ENCODE measurements at places on chromosomes 11 and 22. TPM values are rescaled to one million over a fixed set of nuclear protein-coding genes. Genes with fewer than 3 reads are reported as not detected.

GRCh38 chr22:23079814-23080521, 9.6 kb downstream of the GNAZ start:
- H3K4me1 ChIP-seq, result no peaks in the 10 kb centered on the region
- no peaks in the 10 kb centered on the region for H3K36me3 ChIP-seq
- DNase-seq, result no peak
- no peaks in the 10 kb centered on the region for H3K27me3 ChIP-seq
- no peak overlapping the region for H3K4me3 ChIP-seq

GRCh38 chr22:31871480-31871879, 72.9 kb upstream of the YWHAH start:
- H3K4me1 ChIP-seq, result no peaks in the 10 kb centered on the region
- no peaks in the 10 kb centered on the region for H3K27me3 ChIP-seq
- no peak overlapping the region for H3K4me3 ChIP-seq
- H3K36me3 ChIP-seq, result no peaks in the 10 kb centered on the region
- no peak for DNase-seq
- no peak overlapping the region for H3K27ac ChIP-seq

DNA sequence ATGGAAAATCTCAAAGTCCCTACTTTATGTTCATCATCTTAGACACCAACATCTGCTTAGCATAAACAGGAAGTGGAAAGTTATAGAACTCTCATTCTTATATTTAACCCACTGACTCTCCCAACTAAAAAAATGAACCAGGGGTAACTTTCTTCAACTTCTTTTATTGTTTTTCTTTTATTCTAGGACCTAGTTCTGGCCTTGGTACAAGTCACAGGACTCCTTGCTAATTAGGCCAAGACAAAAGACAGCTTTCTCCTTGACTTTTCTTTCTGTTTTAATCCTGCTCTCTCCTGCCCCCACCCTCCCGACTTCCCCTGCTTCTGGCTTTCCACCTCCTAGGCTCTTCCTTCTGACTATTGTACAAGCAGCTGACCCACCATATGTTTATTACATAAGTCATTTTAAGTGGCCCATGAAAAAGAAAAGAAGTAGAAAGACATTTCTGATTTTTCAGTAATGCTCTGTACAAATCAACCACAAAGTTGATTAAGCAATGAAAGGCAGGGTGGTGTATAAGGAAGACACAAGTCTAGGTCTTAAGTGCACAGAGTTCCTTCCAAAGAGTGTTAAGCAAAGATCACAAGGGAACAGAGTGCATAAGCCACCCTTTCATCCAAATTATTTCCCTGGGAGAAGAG, 18.3 kb downstream of the JAML start:
- peak overlapping the region; percentile 86 for H3K27ac ChIP-seq
- H3K4me1 ChIP-seq, result peaks cover 56% of the 10 kb centered on the region
- DNase-seq, result no peak
- H3K36me3 ChIP-seq, result no peaks in the 10 kb centered on the region
- no peaks in the 10 kb centered on the region for H3K27me3 ChIP-seq

- peak; percentile 81 for DNase-seq
- peak within 1 kb of the TSS; percentile 37 for H3K4me3 ChIP-seq
- no peaks in the 10 kb centered on the region for H3K27me3 ChIP-seq
- H3K36me3 ChIP-seq, result no peaks in the 10 kb centered on the region
- H3K4me1 ChIP-seq, result no peaks in the 10 kb centered on the region
- peak within 1 kb of the TSS; percentile 76 for H3K27ac ChIP-seq
Observed at GRCh38 chr11:88174709-88175568, at the start of gene RAB38. RAB38 (minus strand) TSS chr11:88175443; CDS start chr11:88175384, 59 bp downstream.

- H3K4me1 ChIP-seq, result no peaks in the 10 kb centered on the region
- DNase-seq, result no peak
- no peaks in the 10 kb centered on the region for H3K36me3 ChIP-seq
Observed at GRCh38 chr11:82927264-82927880, 25.8 kb downstream of the DDIAS start.

GRCh38 chr11:65430406-65431217, 8.0 kb downstream of the NEAT1 start:
- peak overlapping the region; percentile 77 for H3K27ac ChIP-seq
- H3K36me3 ChIP-seq, result peaks cover 64% of the 10 kb centered on the region
- H3K4me1 ChIP-seq, result peaks cover 42% of the 10 kb centered on the region
- peak; percentile 21 for DNase-seq
- H3K4me3 ChIP-seq, result peak overlapping the region; percentile 80

- no peaks in the 10 kb centered on the region for H3K27me3 ChIP-seq
- no peak overlapping the region for H3K4me3 ChIP-seq
- no peak overlapping the region for H3K27ac ChIP-seq
- H3K4me1 ChIP-seq, result no peaks in the 10 kb centered on the region
- no peaks in the 10 kb centered on the region for H3K36me3 ChIP-seq
- DNase-seq, result peak; percentile 43
Observed at GRCh38 chr11:2797741-2798361, 87.7 kb downstream of the CDKN1C start.

DNA sequence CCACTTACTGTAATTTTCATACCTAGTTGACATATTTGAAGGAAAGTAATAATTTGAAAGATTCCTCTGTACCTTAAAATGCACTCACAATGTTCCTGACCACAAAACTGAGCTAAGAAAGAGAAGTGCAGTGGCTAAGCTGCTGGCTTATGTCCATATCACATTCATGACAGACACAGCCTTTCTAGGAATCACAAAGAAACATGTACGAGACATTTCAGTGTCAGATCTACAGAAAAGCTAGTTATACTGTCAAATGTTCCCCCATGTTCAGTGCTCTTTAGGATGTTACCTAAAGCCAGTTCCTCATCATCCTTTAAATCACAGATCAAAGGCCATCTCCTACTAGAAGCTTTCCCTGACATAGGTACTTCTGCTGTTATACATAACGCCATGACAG, 142.2 kb upstream of the C11orf58 start:
- H3K4me3 ChIP-seq, result no peak overlapping the region
- peaks cover 19% of the 10 kb centered on the region for H3K27me3 ChIP-seq
- H3K36me3 ChIP-seq, result no peaks in the 10 kb centered on the region
- no peak overlapping the region for H3K27ac ChIP-seq
- no peak for DNase-seq

DNA sequence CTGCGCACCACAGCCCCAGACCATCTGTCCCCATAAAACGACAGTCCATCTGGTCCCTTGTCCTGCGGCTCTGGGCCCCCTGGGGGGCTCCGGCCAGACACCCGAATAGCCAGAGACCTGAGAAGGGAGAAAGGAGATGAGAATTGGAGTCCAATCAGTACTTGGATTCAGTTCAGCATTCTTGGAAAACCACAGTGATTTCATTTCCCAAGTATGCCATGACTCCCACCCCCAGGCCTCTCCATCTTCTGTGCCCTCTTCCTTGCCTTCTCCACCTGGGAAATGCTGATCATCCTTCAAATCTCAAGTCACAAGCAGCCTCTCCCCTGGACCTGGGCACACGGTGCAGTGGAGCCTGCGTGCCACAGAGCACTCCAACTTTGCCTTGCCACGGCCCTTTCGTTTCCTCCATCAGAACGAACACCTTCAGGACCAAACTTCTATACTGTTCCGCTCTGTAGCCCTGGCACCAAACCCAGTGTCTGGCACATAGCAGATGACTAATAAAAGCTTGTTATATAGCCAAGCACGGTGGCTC, 10.9 kb upstream of the MFNG start:
- peaks cover 27% of the 10 kb centered on the region for H3K4me1 ChIP-seq
- DNase-seq, result no peak
- H3K27me3 ChIP-seq, result no peaks in the 10 kb centered on the region
- H3K27ac ChIP-seq, result no peak overlapping the region
- H3K4me3 ChIP-seq, result no peak overlapping the region

DNA sequence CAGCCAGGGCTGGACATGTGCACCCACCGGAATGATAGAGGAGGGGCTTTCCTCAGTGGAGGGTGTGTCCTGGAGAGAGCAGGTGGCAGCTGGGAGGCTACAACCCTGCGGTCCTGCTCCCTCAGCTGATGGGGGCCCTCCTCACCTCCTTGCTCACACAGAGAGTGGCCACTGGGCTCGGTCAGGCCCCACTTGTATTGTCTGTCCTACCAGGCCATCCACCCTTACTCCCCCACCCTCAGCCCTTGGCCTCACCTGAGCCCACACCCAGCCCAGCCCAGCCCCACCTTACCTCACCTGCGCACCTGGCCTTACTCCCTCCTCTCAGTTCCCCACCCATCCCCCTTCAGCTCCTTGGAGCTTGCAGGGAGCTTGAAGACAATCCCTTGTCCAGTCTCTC, 3.1 kb downstream of the TRPM5 start:
- no peaks in the 10 kb centered on the region for H3K36me3 ChIP-seq
- DNase-seq, result peak; percentile 27

- H3K36me3 ChIP-seq, result no peaks in the 10 kb centered on the region
- peaks cover 22% of the 10 kb centered on the region for H3K4me1 ChIP-seq
- H3K4me3 ChIP-seq, result no peak overlapping the region
- H3K27ac ChIP-seq, result no peak overlapping the region
- no peaks in the 10 kb centered on the region for H3K27me3 ChIP-seq
- DNase-seq, result no peak
Observed at GRCh38 chr11:111230122-111230465, 15.4 kb upstream of the POU2AF2 start.

GRCh38 chr11:96043291-96043690, 119.4 kb upstream of the MTMR2 start:
- no peak for DNase-seq
- H3K27me3 ChIP-seq, result no peaks in the 10 kb centered on the region
- H3K4me1 ChIP-seq, result peaks cover 15% of the 10 kb centered on the region
- no peaks in the 10 kb centered on the region for H3K36me3 ChIP-seq

GRCh38 chr11:119714189-119714588, 14.8 kb downstream of the NECTIN1 start:
- H3K4me1 ChIP-seq, result no peaks in the 10 kb centered on the region
- DNase-seq, result no peak
- H3K27me3 ChIP-seq, result no peaks in the 10 kb centered on the region
- no peak overlapping the region for H3K4me3 ChIP-seq

- no peak overlapping the region for H3K27ac ChIP-seq
- H3K27me3 ChIP-seq, result no peaks in the 10 kb centered on the region
- no peak overlapping the region for H3K4me3 ChIP-seq
- no peaks in the 10 kb centered on the region for H3K4me1 ChIP-seq
- no peaks in the 10 kb centered on the region for H3K36me3 ChIP-seq
Observed at GRCh38 chr11:130718120-130718519, 198.2 kb downstream of the SNX19 start.

DNA sequence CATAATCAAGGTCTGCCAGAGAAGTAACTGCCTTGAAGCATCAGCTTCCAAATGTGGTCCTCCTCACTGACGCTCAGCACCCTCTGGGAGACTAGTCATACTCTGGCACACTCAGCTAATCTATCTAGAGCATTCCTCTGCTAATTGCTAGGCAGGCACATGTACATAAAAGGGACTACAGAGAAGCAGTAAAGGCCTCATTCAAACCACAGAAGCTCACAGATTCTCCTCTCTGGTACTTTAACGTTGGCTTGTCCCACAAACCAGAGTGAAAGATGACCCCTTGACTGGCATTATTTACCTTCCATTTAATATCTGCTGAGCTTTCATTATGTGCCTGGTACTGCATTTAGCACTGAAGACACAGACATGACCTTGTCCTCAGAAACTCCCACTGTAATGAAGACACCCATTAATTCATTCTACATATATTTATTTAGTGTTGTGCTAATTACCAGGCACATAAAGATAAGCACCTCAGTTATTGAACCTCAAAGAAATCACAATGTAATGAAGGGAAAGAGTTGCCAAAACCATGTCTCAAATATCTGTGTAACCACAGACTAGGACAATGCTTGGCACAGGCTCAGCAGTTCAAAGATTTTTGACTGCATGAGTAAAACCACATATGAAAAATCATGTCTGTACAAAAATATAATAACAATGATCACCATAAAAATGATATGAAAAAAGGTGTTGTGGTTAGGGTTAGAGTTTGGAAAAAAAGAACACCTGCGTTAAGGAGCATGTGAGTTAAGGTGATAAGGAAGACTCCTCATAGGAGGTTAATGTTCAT, 550.4 kb downstream of the DLG2 start:
- no peak for DNase-seq
- H3K27me3 ChIP-seq, result no peaks in the 10 kb centered on the region
- H3K36me3 ChIP-seq, result no peaks in the 10 kb centered on the region
- no peak overlapping the region for H3K4me3 ChIP-seq
- H3K4me1 ChIP-seq, result no peaks in the 10 kb centered on the region
- H3K27ac ChIP-seq, result no peak overlapping the region

DNA sequence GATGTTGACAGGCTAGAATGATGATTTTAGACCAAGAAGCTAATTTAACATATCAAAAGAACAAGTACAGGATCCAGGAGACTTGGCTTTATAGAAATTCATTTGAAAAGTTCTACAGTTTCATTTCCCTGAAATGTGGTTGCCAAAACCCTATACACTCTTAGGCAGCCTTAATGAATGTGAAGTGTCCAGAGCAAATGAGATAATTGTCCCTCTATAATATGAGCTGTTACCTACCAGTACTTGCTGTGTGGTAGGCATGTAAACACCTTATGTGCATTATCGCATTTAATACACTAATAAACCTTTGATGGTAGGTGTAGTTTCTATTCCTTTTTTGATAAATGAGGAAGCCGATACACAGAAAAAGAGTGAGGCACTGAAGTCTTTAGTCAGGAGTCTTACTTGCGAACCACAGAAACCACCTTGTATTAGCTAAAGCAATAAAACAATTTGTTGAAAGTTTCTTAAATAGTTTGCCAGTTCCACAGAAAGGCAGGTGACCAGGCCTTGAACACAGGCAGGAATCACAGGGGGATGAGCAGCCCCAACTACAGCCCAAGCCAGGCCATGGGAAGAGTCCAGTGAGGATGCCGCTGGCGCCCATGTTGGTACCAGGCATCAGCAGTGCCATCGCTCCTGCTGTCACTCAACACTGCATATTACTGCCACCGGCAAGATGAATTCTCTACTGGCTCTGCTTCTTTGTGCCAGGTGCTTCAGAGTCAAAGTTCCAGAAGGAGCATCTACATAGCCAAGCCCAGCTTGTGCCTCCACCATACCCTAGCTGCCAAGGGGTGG, 81.7 kb downstream of the SWAP70 start:
- H3K4me3 ChIP-seq, result no peak overlapping the region
- DNase-seq, result no peak
- H3K27ac ChIP-seq, result no peak overlapping the region
- peaks cover 27% of the 10 kb centered on the region for H3K4me1 ChIP-seq
- no peaks in the 10 kb centered on the region for H3K36me3 ChIP-seq

JAML gene
- 20.4 TPM for total RNA-seq

UPK3A gene
- total RNA-seq, result not detected

RBMXL2 gene
- total RNA-seq, result not detected

TSPO gene
- total RNA-seq, result 276 TPM

NCAPH2 gene
- 45.5 TPM for total RNA-seq

ARVCF gene
- total RNA-seq, result 22.4 TPM

HBD gene
- total RNA-seq, result 0.82 TPM
